ENCODE measurements at places on chromosomes 2 and 18.

- DNase-seq = peak; percentile 35
These were observed 45.8 kb downstream of the LAMA3 start for GRCh38 chr18:23735021-23735464.

DNA sequence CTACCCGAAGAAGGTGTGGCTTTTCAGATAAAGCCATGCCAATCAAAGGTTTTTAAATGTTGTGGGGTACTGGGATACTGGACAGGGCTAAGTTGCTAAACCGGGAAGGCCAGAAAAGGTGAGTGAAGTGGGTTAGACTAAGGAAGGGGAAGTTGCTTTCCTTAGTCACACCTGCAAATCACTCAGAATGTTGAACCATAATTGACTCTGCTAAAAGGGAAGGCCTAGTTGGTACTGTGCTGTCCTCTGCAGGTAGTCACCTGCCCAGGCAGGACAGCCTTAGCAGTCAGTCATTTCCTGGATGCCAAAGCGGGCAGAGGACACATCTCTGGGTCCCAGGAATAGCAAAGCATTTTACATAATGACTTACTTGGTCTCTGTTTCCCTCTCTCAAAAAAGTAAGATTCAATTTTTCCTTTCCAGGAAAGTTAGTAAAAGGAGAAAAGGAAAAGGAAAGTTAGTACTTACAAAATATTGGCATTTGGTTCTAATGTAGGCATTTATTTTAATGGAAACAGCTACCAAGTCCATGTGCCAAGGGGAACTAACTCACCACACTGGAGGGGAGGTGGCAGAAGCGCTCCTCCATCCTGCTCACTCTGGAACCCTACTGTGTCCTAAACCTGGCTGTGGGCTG, 60.3 kb downstream of the RFTN2 start:
- DNase-seq = peak; percentile 18

GRCh38 chr2:64606479-64607363, 47.0 kb downstream of the SERTAD2 start:
- DNase-seq = peak; percentile 97

DNA sequence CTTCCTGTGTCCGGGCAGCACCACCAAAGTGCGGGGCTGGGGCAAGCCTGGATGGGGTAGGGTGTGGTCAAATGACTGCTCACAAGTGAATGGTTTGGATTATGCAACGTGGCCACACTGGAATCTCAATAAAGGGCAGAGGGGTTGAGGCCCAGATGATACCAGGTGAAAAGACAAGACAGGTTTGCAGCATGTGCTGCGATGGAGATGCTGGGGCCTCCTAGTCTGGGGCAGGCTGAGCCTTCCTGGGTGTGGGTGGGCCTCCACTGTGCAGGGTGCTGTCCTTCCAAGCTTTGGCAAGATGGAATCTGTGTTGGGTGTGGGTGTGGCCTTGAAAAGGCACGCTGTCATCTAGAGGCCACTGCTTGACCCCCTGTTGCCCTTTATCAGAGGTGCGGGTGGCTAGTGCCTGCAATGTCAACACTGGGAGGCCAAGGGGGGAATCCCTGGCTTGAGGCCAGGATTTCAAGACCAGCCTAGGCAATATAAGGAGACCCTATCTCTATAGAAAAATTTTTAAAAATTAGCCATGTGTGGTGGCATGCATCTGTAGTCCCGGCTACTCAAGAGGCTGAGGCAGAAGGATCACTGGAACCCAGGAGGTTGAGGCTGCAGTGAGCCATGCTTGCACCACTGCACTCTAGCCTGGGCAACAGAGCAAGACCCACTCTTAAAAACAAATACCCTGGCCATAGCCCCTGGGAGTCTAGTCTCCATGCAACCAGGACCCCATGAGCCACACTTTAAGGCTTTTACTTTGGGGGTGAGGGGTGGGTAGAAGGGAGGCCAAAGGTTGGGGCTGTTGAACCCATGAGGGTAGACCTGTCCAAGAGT, 13.8 kb downstream of the RRM2 start:
- DNase-seq = no peak

DNA sequence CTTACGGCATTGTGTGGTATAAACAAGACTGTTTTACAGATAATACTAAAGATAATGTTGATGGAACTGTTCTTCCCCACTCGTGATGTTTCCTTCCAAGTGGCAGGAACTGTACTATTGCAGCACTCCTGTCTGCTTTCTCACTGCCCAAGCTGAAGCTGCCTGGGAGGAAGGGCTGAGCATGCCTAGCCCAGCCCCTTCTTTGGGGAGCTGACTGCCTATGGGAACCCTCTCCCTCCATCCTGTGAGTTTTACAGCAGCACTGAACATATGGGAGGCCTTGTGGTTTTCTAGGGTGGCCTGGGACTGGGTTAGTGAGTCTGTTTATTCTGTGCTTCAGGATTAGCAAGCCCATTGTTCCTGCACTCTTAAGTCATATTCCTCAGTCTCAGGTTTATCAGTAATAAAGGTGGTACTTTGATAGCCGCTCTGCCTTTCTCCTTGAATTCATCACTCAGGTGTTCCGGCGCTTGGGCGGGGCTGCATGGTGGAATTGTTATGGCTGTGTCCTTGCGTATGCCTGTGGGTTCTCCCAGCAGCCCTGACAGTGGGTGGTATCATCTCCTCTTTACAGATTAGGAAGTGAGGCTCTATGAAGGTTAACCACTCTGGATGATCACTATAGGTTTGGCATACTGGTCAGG, 379.7 kb downstream of the PTPRM start:
- peak; percentile 10 for DNase-seq

DNA sequence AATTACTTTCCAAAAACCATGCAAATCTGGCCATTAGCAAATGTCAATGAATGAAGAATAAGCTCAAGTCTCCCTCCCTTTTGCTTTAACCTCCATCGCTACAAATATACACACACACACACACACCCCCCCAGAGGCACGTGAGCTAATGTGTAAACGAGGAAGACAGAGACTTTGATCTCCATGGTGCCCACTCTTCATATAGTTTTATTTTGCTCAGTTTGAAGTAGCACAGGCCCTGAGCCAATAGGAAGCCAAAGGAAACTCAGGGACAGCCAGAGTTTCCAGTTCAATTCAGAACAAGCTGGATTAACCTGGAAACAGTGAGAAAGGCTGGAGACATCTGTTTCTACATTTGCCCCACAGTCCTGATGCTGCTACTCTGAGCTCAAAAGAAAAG, 248.4 kb upstream of the MEIS1 start:
- no peak for DNase-seq

- DNase-seq = no peak
These were observed 200.7 kb downstream of the MYCN start for GRCh38 chr2:16140771-16141640.

DNA sequence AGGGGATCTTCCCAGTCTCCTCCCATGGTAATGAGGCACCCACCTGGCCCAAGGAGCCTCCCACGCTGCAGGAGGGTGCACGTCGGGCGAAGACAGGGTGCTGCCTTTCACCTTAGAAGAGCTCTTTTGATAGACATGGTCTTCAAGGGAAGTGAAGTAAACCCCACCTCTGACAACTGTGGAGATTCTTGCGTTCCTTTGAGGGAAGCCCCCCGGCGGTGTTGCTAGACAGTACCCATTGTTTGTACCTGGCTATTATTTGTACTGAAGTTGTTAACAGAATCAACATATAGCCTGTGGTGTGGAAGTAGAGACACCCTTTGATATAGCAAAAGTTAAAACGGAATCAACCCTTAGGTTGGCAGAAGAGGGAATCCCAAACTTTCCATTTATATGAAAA, 648.0 kb downstream of the GALR1 start:
- DNase-seq = no peak

GRCh38 chr2:118430510-118431164, 342.4 kb downstream of the INSIG2 start:
- DNase-seq = no peak

DNA sequence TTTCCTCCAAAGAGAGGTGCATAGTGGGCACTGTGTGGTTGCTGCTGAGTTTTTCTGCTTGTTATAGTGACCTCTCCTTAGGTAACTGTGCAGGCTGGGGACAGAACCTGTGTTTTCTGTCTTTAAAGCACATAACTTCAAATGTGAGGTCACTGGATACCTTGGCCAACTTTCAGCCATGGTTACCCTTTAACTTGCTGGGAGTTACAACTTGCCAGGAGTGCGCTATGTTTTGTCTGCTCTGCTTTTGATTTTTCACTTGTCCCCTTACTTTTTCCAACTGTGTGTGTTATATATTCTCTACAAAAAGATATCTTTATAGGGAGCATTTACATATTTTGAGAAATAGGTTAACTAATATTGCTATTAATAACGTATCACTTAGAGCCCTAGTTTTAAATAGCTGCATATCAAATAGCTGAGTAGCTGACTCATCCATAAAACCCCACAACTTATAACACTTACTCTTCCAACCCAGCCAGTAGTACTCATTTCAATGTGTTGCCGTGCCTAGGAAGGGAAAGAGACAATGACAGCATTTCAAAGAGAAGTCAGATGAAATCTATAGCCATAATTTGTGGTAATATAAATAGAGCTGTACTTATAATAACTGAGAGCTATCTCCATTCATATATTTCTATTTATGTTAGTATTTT, 51.6 kb downstream of the DPP4 start:
- DNase-seq = no peak

DNA sequence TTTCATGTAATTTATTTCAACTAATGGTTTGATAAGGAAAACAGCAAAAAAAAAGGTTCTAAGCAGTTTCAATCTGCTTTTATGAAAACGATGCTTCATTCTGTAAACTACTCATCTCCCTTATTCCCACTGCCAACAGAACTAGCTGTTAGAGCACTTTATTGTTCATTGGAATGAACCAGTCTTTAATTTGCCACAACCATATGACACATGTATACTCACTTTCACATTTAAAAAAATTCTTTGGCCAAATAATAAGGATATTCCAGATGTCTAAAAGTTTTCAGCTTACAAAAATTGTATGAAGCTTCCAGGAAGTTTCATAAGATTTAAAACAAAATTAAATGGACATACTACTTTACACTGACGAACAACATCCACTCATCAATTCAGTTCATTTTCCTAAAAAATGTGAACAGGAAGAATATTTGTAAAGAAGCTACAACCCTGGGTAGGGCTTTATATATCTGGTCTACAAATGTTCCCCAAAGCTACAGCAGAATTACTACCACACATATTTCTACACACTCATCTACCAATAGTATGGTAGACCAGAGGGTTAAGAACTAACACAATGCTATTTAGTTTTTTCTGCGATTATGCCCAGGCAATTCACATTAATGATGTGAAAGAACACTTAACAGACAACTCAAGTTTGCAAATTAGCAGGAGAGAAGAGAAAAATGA, 37.7 kb downstream of the ZNF521 start:
- DNase-seq = no peak

- no peak for DNase-seq
These were observed 396.2 kb upstream of the HS6ST1 start for GRCh38 chr2:128714851-128715312.

- peak; percentile 51 for DNase-seq
These were observed 144.1 kb downstream of the SMAD7 start for GRCh38 chr18:48806551-48807261.

DNA sequence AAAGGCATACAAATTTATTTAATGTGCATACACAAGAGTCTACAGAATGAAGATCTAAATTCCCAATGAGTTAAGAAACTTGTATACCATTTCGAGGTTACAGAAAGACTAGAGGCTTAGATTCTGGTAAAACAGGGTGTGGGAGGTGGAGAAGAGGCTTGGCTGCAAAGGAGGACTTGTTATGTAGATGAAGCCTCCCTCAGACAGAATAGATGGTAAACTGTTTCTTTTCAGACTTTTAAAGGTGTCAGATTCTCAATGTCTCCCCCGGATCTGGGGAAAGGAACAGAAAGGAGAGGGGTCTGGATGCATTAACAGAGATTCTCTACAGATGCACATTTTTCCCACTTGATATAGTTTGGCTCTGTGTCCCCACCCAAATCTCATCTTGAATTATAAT, 126.0 kb downstream of the ST6GAL2 start:
- no peak for DNase-seq

- no peak for DNase-seq
These were observed 25.7 kb upstream of the ASB18 start for GRCh38 chr2:236289766-236290462.

- no peak for DNase-seq
These were observed 7.1 kb downstream of the UNC50 start for GRCh38 chr2:98615481-98615880.

- DNase-seq = no peak
These were observed 734.8 kb upstream of the REG3G start for GRCh38 chr2:78290581-78291214.

DNA sequence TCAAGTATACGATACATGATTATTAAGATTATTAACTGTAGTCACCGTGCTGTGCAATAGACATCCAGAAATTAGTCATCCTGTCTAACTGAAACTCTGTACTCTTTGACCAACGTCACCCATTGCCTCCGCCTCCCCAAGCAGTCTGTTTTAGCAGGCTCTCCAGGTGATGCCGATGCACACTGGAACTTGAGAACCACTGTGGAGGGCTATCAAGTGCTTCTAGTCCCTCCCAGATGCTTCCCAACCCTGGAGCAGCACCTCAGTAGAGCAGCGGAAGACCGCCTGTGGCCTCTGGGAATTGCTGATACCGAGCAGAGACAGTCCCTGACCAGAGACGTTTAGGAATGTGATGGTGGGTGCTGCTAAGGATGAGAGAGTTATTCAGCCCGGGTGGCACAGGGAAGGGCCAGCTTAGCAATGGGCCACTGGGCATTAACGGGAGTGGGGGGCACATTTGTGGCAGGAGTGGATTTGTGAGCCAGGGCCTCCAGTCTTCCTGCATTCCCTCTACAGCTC, 50.7 kb downstream of the LIPG start:
- peak; percentile 71 for DNase-seq

DNA sequence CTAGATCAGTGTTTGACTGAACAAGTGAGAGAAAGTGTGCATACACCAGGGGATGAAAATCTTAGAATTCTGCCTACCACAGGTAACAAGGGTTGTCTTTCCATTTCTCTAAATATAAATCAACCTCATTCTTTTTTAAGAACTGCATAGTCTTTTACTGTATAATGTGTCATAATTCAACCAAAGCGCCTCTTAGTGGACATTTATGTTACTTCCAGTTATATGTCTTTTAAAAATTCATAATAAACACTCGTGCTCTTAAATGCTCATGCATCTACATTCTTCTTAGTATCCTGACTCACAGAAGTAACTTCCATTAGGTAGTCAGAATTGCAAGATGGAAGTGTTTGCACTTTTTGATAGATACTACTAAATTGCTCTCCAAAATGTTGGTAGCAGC, 76.2 kb downstream of the CHRNA1 start:
- peak; percentile 46 for DNase-seq

- no peak for DNase-seq
These were observed 117.0 kb downstream of the ZBTB7C start for GRCh38 chr18:48292229-48292628.

Measured in GM12865 (cell line).